ENCODE measurements at places on chromosomes 5 and 9.

DNA sequence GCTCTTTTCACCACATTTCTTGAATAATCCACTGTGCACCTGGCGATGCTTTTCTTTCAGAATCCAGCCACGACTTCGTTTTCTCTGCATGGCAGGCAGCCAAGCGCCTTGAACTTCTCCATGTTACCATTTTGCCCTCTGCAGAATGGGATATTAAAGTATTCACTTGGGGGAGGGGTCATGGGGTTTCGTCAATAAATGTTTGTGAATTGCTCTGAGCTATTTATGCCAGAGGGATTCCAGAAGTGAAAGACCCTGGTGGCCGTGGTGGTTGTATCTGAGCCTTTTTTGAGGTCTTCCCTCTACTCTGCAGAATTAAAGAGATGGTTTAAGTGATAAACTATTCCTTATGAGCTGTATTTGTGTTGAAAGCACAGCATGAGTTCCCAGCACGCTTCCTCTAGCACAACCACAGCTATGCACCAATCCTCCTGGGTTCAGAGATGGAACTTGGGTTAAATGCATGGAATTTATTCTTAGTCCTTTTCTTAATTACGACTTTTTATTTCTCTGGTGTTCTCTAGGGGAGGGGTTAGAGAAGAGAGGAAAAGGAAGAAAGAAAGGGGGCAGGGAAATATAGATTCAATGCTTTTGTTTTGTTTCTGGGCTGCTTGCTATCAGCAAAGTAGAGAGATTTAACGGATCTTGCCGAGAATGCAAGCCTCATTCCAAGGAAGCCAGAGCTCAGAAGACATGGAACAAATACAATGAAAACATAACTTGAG is 478.2 kb upstream of the TNC start:
- no peaks in the 10 kb centered on the region for H3K4me1 ChIP-seq
- H3K36me3 ChIP-seq, result no peaks in the 10 kb centered on the region
- H3K27me3 ChIP-seq, result no peaks in the 10 kb centered on the region
- DNase-seq, result no peak
- H3K27ac ChIP-seq, result no peak overlapping the region

DNA sequence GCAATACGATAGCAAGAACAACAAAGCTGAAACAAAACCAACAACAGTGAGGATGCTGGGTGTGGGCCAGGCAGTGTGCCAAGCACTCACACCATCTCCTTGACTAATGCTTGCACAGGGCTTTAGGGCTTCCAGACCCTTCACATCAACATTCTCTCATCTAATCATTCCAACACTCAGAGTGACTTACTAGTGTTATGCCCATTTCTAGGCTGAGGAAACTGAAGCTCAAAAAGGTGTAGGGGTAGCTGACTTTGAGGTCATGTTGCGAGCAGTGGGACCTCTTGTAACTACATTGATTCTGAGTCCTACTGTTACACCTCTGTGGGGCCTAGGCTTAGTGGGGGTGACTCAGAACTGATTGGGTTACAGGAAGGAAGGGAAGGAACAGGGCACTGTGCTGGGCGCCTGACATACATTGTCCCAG is 9.7 kb downstream of the ANGPTL2 start:
- H3K27ac ChIP-seq, result no peak overlapping the region
- H3K27me3 ChIP-seq, result no peaks in the 10 kb centered on the region
- no peak for DNase-seq
- H3K4me1 ChIP-seq, result no peaks in the 10 kb centered on the region

- no peak for DNase-seq
- H3K4me3 ChIP-seq, result no peak overlapping the region
- no peak overlapping the region for H3K27ac ChIP-seq
- H3K36me3 ChIP-seq, result no peaks in the 10 kb centered on the region
These were observed 70.8 kb downstream of the FBXO38 start for GRCh38 chr5:148454576-148454975.

GRCh38 chr9:83582029-83582428 is 40.9 kb upstream of the IDNK start:
- no peaks in the 10 kb centered on the region for H3K27me3 ChIP-seq
- DNase-seq, result no peak
- no peaks in the 10 kb centered on the region for H3K4me1 ChIP-seq

GRCh38 chr9:113574441-113575262 is 111.1 kb downstream of the RGS3 start:
- no peak overlapping the region for H3K4me3 ChIP-seq
- no peaks in the 10 kb centered on the region for H3K36me3 ChIP-seq
- no peak overlapping the region for H3K27ac ChIP-seq
- H3K4me1 ChIP-seq, result peaks cover 14% of the 10 kb centered on the region

DNA sequence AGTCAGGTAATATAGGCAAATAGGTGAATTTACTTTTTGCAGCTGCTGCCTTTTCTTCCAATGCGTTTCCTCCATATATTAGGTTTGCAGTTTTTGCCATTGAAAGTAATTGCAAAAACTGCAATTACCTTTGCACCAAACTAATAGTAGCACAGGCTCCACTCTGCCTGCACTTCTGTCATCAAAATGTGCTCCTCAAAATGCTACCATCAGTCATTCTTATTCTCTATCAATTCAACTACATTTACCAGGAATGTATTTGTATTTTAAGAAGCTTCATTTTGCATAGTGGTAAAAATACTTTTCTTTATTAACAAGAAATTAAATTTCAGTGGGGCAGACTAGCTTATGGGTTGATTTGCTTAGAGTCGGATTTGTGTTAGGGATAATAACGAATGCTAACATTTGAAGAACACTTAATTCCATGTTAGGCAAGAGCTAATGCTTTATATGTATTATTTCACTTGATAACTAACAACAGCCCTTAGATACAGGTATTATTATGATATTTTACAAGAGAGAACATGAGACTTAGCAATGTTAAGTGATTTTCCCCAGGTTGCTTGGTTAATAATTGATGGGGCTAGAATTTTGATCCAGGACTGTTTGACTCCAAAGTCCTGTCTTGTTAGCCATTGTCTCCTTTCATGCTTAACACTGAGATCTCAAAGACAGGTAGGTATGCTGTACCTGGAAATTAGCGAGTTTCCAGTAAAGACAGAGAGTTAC is 300.4 kb downstream of the MAN2A1 start:
- no peak overlapping the region for H3K27ac ChIP-seq
- H3K27me3 ChIP-seq, result no peaks in the 10 kb centered on the region
- no peak overlapping the region for H3K4me3 ChIP-seq
- no peaks in the 10 kb centered on the region for H3K4me1 ChIP-seq
- DNase-seq, result no peak

DNA sequence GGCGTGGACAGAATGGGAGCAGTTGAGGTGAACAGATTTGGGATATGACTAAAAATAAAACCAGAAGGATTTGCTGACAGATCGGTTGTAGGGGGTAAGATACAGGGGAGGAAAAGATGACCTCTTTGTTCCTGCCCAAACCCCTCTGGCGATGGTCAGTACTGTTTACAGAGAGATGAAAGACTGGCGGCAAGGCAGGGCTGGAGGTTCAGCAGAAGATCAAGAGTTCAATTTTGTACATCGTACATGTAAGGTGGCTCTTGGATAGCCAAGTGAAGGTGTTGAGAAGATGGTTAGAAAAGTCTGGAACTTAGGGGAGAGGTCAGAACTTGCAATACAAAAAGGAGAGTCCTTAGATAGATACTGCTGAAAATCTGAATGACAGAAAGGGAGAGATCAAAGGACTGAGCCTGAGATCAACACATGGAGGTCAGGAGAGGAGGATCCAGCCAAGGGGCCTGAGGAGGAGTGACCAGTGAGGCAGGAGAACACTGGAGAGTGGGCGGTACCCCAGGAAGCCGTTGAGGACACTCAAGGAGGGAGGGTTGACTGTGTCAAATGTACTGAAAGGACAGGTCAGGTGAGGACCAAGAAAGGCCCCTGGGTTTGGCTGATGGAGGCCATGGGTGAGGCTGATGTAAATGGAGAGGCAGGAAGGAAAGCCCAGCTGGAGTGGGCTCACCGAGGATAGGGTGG is 7.1 kb downstream of the IL4 start:
- no peaks in the 10 kb centered on the region for H3K27me3 ChIP-seq
- H3K27ac ChIP-seq, result no peak overlapping the region
- no peak for DNase-seq
- no peaks in the 10 kb centered on the region for H3K4me1 ChIP-seq
- H3K36me3 ChIP-seq, result no peaks in the 10 kb centered on the region

DNA sequence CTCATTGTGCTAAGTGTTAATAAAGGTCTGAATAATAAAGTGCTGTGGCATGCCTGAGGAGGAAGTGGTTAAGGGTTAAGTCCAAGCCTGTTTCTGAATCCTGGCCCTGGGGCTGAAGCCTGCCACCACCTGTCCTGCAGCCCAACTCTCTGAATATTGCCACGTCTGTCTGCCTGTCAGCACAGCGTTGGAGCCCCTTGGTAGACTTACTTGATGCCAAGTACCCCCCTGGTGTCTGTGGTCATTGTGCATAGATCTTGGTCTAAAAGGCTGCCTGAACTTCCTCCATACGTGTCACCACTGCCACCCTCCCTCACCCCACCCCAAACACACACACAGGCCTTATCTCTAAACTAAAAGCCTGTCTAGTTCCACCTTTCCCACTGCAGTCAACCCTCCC is 35.4 kb upstream of the SLC2A8 start:
- peak overlapping the region; percentile 2 for H3K27ac ChIP-seq
- no peak overlapping the region for H3K4me3 ChIP-seq
- H3K27me3 ChIP-seq, result no peaks in the 10 kb centered on the region
- no peak for DNase-seq
- H3K36me3 ChIP-seq, result no peaks in the 10 kb centered on the region

Measured in Peyer's patch (tissue), 4 donors.